ENCODE measurements at places on chromosomes 11 and 22.

GRCh38 chr11:109859045-109859724 lies 234.0 kb upstream of the ZC3H12C start:
- DNase-seq = no peak

DNA sequence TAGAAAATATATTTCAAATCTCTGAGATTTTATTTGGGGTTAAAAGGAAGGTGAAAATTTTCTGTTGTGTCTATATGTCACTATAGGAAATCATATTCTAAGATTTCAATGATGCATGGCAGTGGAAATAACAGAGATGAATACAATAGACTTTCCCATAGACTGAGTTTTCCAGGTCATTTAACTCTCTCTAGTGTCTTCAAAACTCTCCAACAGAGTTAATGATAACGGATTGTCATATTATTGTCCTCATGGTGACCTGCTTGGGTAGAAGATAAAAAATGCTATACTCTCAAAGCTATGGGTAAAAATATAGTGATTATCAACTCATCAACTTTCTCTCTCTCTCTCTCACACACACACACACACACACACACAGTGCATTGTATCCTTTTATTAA lies 312.9 kb downstream of the CNTN5 start:
- no peak for DNase-seq

DNA sequence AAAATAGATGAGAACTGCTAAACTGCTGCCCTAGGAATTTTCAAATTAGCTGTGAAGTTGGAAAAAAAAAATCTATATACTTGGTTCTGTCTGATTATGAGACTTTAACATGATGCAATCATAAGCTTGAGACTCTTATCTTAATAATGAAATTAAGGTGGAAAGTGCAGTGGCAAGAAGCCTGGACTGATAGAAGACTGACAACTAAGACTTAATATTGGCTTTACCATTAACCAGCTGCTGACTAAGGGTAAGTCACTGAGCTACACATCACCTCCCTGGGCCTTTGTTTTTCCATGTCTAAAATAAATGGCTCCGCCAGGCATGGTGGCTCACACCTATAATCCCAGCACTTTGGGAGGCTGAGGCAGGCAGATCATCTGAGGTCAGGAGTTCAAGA lies 56.9 kb downstream of the SLC35F2 start:
- DNase-seq = no peak

GRCh38 chr11:74776546-74776945 lies 27.9 kb downstream of the RNF169 start:
- DNase-seq = no peak

GRCh38 chr11:65216830-65217229 lies 35.1 kb downstream of the CAPN1 start:
- no peak for DNase-seq

- no peak for DNase-seq
Measured at GRCh38 chr22:19325296-19325948, 33.9 kb upstream of the CLTCL1 start.

- DNase-seq = no peak
Measured at GRCh38 chr11:86627776-86628455, 44.5 kb downstream of the ME3 start.

DNA sequence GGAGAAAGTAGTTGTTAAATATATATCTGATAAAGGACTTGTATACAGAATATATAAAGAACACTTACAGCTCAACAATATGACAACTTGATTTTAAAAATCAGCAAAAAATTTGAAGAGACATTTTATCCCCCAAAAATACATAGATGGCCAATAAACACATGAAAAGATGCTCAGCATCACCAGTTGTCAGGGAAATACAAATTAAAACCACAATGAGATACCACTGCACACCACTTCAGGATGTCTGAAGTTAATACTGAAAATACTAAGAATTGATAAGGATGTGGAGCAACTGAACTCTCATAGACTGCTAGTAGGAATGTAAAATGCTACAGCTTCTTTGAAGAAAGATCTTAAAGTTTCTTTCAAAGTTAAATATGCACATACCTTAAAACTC lies 49.2 kb downstream of the KREMEN1 start:
- no peak for DNase-seq

GRCh38 chr11:43689167-43689566 lies 8.6 kb downstream of the HSD17B12 start:
- no peak for DNase-seq

GRCh38 chr11:45025716-45026492 lies 75.2 kb upstream of the TP53I11 start:
- DNase-seq = no peak

DNA sequence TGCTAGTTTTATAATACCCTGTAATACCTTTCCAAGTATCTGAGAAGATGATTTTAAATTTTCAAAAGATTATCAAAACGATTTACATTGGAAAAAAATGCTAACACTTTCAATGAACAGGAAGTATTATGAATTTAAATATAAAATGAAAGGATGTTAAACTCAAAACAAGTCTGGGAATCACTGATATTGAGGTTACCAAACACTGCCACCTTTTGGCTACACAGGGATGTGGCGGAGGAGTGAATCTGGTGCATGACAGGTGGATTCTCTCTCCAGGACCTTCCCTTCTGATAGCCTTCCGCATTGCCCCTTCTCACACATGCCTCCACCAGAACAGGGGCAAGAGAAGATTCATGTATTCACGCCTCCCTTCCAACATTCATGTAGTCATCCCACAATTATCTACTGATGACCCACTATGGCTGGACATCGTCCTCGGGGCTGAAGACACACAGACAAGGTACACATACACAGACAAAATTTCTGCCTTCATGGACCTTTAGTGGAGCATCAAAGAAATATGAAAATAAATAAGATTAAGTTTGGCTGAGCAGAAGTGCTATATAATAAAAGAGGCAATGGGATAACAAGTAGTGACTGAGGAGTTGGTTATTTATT lies 34.7 kb downstream of the ATG16L2 start:
- no peak for DNase-seq

- no peak for DNase-seq
Measured at GRCh38 chr11:1458340-1459218, 28.0 kb downstream of the MOB2 start.

DNA sequence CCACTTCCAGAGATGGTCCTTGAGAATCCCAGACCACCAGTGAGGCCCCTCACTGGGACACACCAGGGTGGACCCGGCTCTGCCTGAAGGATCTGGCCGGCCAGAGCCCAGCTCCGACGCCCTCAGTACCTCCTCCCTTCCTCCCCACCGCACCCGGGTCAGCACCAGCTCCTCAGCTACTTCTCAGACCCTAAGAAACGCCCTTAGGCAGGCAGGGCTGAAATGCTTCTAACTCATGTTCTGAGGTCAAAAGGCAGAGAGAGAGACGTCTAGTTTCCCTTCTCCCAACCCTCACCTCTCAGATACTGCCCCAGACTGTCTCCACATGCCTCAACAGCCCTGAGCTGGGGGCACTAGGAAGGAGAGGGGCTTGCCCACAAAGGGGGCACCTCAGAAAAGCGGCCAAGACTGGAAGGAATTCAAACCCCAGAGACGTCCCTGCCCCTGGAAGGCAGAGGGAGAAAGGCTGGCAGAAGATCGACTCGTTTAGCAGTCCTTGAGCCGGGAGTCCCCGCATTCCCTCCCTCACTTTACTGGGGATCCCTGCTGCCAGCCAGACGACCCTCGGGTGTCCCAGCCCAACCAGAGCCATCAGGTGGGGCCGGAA lies 539 bp downstream of the USH1C start:
- no peak for DNase-seq

GRCh38 chr11:94757037-94757735 lies 11.0 kb upstream of the AMOTL1 start:
- no peak for DNase-seq

DNA sequence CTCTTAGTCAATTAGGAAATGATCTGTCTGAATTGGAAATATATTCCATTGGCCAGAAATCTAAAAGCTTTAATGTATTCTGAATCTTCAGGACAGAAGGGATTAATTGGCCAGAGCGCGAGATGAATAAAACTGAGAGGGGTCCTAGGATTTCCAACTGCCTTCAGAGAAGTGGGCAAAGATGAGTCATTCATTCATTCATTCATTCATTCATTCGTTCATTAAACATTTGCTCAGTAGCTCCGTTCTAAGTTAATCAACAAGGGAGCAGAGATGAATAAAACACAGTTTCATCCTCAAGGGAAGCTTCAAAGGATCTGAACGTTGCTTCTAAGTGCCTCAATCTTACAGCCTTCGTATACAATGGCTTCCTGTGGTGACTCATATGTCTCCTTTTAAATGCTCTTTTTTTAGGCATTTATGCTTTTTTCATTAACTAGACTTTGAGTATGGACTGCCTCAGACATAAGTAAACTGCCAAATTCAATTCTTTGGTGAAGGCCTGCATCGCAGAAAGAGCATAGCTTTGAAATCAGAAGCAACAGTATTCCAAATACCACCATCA lies 537.4 kb upstream of the CCDC90B start:
- no peak for DNase-seq

DNA sequence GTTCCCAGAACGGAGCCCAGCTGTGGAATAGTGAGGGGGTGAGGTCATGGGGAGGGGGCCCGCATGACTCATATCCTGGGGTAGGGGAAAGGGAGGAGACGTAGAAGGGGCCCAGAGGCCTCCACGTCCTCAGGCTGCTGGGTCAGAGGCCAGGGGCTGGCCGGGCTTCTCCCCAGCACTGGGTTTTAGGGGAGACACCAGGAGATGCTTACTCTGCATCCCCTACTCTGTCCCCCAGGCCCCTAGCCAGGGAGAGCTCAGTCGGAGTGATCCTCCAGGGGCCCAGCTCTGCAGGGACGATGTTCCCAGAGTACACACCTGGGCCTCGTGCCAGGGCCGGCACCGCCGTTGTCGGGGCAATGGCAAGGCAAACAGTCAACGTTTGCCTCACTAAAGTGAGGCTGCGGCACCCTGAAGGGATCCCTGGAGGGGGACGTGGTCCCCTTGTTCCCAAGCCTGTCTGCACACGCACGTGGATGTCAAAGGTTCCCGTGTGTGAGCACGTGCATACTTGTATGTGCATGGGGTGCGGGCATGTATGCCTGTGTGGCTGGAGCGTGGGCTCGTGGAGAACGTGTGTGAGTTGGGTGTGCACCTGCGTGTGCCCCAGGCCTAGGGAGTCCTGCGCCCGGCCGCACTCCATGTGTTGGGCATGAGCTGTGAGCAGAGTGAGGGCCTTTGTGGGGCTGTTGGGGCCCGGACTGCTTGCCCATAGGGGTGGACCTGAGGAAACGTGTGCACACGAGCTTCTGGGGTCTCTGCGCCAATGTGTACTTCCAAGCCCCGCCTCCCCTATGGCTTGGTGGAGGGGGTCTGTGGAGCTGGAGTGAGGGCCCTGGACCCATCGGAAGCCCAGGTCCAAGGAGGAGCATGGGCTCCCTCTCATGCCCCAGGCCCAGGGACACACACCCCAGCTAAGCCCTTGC lies 14.2 kb downstream of the PRR33 start:
- no peak for DNase-seq

DNA sequence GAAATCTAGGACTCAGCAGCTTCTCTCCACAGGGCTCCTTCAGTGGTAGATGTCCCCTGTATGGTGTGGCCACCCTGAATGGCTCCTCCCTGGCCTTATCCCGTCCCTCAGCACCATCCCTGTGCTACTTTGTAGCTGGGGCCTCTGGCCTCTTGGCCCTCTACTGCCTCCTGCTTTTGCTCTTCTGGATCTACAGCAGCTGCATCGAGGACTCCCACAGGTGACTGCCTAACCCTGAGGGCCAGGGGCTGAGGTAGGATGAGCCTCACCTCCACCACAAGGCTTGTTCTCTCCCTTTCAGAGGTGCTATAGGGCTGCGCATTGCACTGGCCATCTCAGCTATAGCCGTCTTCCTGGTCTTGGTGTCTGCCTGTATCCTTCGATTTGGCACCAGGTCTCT lies 1.8 kb downstream of the TMEM179B start:
- DNase-seq = no peak

- no peak for DNase-seq
Measured at GRCh38 chr11:35261197-35261596, 122.2 kb downstream of the CD44 start.

DNA sequence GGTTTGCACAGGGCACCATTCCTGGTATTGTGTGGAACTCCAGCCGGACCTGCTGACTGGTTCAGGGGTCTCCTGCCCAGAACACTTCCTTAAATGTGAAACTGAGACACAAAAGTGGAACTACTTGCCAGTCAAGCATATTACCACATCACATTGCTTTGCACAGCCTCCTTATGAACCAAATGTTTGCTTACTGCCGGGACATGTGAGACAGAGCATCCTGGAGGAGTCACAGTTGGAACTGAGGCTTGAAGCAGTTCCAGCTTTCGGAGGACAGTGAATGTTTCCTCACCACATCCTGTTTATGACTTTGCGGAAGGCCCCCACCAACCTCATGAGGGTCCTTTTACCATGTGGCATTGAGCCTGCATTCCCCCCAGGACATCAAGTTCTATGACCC lies 105.8 kb upstream of the ARHGAP42 start:
- DNase-seq = no peak

DNA sequence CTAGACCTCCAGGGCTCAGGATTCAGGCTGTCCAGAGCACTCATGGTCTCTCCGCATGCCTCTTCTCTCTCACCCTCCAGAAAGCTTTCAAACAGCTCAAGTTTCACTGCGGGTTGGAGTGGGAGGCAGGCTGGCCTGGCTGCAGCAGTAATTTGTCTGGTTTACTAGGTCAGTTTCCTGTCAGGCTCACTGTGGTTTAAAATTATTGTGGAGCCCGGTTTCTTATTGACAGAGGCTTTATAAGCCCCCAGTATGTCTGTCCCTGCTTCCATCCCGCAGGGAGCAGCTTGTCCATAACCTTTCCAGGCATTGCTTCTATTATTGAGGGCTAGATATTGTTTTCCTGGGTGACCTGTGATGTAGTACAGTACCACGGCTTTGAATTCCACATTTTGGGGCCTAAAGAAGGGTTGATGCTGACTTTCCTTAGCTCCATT lies 235.3 kb upstream of the SORL1-AS1 start:
- no peak for DNase-seq

DNA sequence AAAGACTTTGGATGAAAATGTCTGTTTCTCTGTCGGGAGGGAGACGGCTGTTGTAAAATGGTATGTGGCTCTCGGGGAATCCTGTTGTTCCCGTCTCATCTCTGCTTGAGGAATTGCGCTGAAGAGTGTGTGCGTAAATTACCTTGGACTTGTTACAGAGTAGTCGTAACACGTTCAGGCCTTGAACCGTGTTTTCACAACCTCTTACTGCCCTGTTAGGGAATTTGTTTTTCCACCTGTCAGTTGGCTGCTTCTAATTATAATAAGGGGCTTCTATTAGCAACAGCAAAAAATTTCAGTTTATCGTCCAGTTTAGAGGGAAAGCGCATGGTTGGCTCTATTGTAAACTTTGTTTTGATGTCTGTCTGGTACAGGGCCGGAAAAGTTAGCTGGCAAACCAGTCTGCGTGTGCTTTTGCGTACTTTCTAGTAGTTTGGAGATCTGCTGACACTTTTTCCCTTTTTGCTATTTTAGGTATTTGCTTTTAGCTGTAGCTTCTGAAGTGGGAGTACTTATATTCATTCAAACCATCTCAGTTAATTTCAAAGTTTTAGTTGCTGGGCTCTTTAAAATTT lies 1.5 kb downstream of the HIPK3 start:
- DNase-seq = no peak

DNA sequence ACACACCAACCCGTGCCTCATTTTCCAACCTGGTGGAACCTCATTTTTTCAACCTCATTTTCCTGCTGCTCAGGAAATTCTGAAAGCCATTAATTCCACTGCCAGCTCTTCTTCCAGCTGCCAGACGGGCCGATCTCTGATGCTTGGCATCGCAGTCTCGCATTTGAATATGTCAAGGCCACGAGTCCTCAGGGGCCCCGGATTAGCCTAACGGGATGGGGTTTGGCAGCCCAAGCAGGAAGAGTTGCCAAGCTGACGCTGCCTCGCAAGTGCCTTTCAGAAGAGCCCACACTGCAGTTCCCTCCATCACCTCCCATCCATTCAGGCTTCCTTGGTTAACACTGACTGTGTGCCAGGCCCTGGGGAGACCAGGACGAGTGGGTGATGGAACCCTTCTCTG lies 8.7 kb downstream of the RASD2 start:
- no peak for DNase-seq

All from stimulated activated CD8-positive, alpha-beta memory T cell treated with anti-CD3 and anti-CD28 coated beads, Interleukin-15, amount 100 ng/mL, for 1 hour (primary cell).